Fibroblast of mammary gland (primary cell): ENCODE measurements at places on chromosomes 13 and 19.

DNA sequence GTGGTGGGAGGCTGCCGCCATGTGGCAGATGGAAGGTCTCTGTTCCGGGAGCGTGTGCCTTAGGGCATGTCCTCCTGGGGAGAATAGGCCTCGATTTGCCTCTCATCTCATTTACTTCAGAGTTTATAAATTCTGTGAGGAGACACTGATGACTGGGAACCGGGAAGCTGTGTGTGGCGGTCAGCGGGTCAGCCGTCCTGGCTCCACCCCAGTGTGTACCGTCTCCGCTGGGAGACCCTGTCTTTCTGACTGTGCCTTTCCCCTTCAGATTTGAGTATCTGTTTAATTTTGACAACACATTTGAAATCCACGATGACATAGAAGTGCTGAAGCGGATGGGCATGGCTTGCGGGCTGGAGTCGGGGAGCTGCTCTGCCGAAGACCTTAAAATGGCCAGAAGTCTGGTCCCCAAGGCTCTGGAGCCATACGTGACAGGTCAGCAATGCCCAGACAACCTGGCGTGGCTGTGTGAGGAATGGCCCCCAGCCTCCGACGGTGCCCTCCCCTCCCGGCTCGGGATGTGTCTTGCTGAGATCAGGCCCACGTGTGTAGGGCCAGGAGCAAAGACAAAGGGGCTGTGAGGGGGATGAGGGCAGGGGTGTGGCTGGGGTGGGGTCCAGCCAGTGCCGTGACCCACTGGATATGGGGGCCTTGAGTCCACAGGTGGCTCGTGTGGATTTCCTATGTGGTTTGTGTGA lies 21.6 kb downstream of the ATP4B start:
- DNase-seq, result no peak

DNA sequence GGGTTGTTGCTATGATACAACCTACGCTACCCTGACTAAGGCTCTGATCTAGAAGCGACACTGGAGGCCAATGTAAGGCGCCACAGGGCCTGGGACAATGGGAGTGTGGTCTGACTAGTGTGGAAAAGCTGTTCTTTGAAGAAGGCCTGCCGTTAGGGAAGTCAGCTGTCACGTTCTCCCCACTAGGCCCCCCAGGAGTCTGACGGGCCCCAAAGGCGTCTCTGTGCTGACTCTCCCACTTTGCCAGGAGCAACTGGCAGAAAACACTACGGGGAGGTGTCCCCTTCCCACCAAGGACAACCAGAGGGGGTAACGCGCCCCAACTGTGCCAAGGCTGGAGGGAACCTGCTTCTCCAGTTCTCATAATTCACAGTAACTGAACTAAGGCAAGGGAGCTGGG lies 25.3 kb upstream of the EIF3G start:
- no peak for DNase-seq

GRCh38 chr13:110819203-110820014 lies 95.5 kb downstream of the ANKRD10 start:
- peak; percentile 67 for DNase-seq

DNA sequence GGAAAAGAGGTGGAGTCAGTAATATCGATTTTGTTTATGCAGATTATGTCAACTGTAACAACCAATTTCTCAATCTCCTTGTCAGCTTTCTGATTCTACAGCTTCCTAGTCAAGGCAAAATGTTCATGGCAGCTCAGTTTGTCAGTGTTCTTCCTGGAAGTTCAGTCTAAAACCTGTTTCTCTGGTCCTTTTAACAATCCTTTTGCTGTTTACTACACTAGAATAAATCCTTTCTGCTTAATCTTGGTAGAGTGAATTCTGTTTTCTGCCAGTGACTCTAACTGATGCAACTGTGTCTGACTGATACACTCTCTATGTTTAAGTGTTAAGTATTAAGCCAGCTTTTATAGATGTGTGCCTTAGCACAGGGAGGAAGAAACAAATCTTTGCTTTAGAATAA lies 516.9 kb upstream of the KLF12 start:
- DNase-seq, result no peak

DNA sequence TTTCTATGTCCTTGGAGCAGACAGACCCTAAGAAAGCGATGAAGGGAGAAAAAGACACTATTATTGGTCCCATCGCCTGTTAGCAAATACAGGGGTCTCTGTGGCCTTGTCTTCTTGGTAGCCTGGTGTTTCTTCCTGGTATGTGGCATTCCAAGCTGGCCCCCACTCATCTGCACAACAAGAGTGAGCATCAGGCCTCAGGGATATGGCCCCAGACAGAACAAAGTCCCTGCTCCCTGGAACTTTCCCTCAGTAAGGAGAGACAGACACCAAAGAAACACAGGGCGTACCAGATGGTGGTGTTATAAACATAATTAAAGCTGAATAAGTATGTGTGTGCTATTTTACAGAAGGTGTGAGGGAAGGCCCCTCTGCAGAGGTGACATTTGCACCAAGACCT lies 48.2 kb upstream of the KPNA3 start:
- no peak for DNase-seq

DNA sequence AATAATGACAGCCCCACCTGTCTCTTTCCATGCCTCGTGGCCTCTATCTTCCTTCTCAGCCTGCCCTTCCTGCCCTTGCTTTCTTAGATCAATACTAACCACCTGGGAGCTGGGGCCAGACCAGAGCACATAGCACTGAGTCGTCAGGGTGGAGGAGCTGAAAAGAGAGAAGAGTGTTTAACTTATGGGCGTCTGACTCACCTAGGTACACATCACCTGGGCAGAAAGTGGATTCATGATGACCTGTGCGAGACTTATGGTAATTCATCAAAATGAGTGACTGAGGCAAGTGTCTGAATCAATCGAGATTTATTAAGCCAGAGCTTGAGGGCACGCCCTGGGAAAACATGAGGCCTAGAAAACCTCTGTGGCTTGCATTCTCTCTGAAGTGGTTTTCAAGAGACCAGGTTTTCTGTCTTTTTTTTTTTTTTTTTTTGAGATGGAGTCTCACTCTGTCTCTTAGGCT lies 19.2 kb downstream of the CEACAM6 start:
- DNase-seq, result no peak

GRCh38 chr19:39237200-39238184 lies 7.3 kb downstream of the IFNL3 start:
- DNase-seq, result no peak

- DNase-seq, result no peak
These were observed 121.7 kb downstream of the NHLRC3 start for GRCh38 chr13:39159846-39160370.

DNA sequence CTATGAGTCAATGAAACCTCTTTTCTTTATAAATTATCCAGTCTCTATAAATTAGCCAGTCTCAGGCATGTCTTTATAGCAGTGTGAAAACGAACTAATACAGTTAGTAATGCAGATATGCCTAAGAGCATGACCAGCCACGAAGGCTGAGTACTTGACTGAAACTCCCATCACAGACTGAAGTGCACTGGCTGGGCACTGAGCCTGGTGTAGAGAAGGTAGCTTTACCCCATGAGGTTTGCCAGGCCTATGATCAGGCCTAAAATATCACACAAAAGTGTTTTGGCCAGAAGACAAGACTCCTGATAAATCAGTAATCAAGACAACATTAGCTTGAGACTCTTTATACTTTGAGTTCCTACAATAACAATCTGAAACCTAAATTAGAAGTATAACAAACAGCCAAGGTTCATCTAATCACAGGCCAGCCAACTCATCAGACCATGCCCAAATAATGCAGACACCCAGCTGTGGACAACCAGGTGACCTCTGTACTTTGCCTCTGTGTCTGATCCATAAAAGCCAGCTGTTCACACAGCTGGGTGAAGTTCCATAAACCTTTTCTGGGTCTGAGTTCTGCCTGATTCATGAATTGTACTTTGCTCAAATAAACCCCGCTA lies 771.8 kb upstream of the SLITRK1 start:
- DNase-seq, result no peak

- no peak for DNase-seq
These were observed 80.0 kb downstream of the WDFY2 start for GRCh38 chr13:51663973-51664957.

DNA sequence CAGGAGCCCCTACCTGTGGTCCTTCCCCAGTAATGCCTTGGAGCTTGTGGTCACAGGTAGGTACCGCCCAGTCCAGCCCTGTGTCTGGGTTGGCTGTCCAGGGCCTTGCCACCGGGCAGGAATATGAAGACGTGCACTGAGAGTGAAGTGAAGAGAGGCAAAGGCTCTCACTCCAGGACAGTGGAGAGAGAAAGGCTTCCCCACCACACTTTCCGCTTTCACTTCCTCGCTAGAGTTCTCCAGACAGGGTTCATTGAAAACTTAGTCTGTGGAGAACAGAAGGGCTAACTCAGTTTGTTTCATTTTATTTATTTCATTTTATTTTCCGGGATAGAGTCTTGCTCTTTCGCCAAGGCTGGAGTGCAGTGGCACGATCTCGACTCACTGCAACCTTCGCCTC lies 14.2 kb downstream of the FCAR start:
- DNase-seq, result no peak

GRCh38 chr19:22708983-22709382 lies 74.9 kb downstream of the ZNF492 start:
- DNase-seq, result no peak

- DNase-seq, result no peak
These were observed 24.4 kb downstream of the CERS1 start for GRCh38 chr19:18871543-18871942.

DNA sequence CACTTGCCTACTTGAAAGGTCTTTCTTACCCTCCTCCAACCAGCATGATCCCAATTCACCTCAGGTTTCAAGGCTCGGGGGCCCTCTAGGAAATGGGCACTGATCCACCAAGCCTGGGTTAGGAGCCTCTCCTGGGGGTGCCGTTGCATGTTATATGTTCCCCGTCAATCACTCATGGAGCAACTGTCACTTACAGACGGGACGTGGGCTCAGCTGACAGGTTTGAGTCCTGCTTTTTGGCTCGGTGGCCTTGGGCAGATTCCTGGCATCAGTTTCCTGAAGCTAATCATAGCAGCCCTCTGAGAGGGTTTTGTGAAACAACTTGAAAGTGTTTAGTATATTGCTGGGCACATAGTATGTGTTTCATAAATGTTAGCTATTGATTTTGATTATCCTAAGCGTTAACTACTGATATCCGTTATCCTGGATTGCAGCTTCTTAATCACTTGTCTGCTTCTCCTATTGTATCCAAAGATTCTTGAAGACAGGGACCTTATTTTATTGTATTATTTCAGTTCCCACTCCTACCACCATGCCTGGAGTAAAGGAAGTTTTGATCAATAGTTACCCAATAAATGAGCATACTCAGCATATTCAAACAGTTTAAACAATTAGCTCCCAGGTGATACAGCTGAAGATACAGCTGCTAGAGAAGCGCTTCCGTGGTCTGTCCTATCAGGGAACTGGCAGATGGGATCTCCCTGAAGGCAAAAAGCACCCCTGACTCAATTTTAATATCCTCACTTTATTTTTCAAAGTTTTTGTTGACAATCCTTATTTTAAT lies 57.9 kb downstream of the RFC3 start:
- no peak for DNase-seq

- no peak for DNase-seq
These were observed 30.2 kb upstream of the CD33 start for GRCh38 chr19:51194527-51195315.

DNA sequence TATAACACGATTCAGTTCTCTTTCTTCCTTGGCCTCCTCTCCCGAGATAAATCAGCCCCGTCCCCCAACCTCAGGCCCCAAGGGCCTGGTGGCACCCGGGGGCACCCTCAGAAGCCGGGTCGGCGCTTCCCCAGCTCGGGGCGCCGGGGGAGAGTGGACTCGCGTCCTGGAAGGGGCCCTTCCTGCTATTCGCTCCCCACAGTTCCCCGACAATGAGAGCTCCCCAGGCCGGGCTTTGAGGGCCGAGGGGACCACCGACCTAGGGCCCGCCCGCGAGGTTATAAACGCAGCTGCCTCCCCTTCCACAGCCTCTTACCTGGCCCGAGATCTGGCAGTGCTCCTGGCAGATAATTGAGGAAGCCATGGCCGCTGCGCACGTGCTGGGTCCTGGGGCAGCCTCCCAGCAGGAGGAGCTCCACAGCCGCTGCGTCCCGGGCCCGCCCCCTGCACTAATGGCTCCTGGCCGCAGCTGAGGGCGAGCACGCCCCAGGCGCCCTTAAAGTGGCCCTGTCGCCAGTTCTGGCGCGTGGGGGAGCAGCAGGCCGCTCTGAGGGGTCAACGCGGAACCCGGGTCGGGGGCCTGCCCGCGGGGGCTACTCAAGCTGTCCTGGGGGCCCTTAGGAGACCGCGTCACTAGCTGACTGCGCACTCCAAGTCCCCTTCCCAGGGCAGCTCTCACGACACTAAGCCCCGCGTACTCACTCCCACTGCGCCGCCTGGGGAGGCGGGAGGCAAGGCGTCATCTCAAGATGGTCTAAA lies at the start of gene SOHLH2:
Gene SOHLH2, minus strand, starts transcription at position 394 of the 759 bp plus-strand sequence. Its CDS starts 30 bp downstream, at position 364.
- DNase-seq, result no peak

GRCh38 chr19:44626048-44626624 lies 12.8 kb downstream of the IGSF23 start:
- DNase-seq, result peak; percentile 94

GRCh38 chr19:5907241-5907640 lies 2.6 kb downstream of the VMAC start:
- DNase-seq, result peak; percentile 19

DNA sequence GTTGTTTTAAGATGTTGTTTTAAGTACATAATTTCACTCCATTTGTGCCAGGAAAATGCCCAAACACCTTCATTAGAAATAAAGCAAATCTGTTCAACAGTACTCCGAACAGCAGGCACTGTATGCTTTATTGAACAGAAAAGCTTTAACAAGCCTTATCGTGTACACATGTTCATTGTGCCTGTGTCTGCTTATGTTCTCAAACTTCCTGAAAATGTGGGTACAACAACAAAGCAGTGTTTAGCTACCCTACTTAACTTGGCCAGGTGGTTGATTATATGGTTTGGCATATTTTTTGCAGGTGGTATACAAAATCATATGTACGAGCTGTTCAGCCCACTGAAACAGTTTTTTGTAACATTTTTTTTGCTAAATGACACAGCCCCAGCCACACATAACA lies 718.0 kb downstream of the DACH1 start:
- DNase-seq, result no peak

GRCh38 chr13:102909971-102910370 lies 64.1 kb downstream of the ERCC5 start:
- no peak for DNase-seq

DNA sequence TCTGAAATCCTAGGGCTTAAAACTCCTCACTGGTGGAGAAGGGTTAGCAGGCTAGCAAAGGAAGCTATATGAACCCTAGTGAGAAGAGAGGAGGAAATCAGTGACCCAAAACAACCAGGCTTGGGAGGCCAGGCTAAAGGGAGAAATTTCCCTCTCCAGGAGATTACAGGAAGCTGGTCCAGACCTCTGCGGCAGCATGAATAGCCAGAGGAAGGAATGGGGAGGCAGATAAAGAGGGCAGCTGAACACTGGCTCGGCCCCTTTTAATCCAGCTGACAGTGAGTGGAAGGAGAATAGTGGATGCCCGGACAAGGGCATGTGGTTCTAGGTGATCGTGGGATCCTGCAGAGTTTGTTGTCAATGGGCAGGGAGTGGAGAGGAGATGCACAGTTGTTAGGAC lies 130.6 kb downstream of the COG6 start:
- no peak for DNase-seq

GRCh38 chr19:12411893-12412292 lies 10.8 kb upstream of the ZNF799 start:
- peak; percentile 2 for DNase-seq
